ENCODE measurements at places on chromosomes 2 and 18.

DNA sequence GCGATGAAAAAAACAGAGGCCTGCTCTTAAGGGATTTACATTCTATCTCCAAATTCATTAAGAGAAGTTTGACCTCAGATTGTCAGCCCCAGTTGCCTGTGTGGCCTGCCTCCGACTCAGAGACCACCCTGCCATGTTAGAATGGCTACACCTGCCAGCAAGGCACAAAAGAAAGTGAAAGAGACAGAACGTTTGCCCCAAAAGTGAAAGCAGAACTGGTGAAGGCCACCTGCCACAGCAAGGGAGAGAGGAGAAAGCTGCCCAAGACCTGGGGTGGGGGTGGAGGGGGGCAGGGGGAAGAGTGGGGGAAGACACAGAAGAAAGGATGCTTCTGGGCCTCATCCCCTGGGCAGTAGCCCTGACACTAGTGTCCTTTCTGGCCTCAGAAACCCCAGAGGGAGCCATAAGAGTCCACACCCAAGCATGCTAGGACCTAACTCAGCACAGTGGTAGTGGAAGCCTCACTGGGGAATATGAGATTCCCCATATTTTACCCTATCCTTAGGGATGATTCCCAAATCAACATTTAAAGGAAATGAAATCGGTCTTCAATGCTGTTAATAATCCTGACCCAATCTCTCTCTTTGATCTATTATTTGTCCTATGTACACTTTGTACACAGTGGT lies 389.7 kb downstream of the TXNL1 start:
- DNase-seq, result no peak

GRCh38 chr2:209565896-209566582 lies 142.2 kb downstream of the MAP2 start:
- DNase-seq, result no peak

GRCh38 chr2:56372071-56372656 lies 188.4 kb downstream of the CCDC85A start:
- no peak for DNase-seq

GRCh38 chr2:1678609-1679008 lies 65.7 kb downstream of the PXDN start:
- no peak for DNase-seq

- DNase-seq, result no peak
Observed at GRCh38 chr18:74760436-74760835, 162.8 kb downstream of the ZNF407 start.

- no peak for DNase-seq
Observed at GRCh38 chr18:53819174-53819573, 405.3 kb downstream of the MBD2 start.

DNA sequence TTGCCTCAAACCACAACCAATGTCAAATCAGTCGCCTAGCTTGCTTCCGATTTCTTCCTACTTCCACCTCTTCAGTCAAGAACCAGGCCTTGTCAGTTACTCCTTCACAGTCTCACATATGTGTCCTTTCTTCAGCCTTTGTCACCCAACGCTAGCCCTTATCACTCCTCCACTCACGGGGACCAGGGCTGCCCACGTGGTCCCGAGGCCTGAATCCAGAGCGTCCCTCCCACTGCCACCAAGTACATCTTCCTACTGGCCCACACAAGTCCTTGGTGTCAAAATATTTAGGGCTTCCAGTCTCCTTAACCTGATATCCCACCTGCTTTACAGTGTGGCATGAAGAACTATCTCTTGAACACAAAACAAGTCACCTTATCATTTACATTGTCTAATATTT lies 119.1 kb upstream of the SPRED2 start:
- DNase-seq, result no peak

- no peak for DNase-seq
Observed at GRCh38 chr2:10221976-10222870, 80.5 kb upstream of the HPCAL1 start.

- no peak for DNase-seq
Observed at GRCh38 chr2:10765914-10766313, 44.5 kb downstream of the ATP6V1C2 start.

GRCh38 chr18:68387246-68387645 lies 327.7 kb downstream of the TMX3 start:
- no peak for DNase-seq

GRCh38 chr2:233174137-233174536 lies 77.3 kb upstream of the ATG16L1 start:
- no peak for DNase-seq

- DNase-seq, result no peak
Observed at GRCh38 chr2:25349397-25349796, 7.7 kb upstream of the DNMT3A start.

- DNase-seq, result no peak
Observed at GRCh38 chr2:188770296-188770695, 203.9 kb upstream of the COL3A1 start.

DNA sequence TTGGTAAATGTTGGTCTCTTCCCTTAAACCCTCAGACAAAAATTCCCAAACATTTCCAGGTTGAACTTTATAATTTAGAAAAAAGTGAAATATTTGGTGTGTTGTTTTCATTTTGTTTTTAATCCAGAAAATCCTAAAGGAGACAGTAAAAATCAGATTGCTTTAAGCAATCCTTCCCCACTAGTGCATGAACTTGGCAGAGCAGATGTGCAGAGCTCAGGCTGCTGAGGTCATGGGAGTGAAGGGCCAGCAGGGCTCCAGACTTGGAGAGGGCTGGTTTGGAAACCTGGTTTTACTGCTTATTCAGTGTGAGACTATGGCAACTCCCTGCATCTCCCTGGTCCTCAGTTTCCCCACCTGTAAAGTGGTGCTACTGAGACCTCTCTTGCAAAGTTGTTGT lies 66.7 kb upstream of the TEX51 start:
- no peak for DNase-seq
